ENCODE measurements at places on chromosomes 7 and 10. TPM values are rescaled to one million over a fixed set of nuclear protein-coding genes. Genes with fewer than 3 reads are reported as not detected.

Gene TMEM139
- total RNA-seq = 1.2 TPM

Gene SNX13
- total RNA-seq = 32.8 TPM

Gene SPOCK2
- 3.4 TPM for total RNA-seq

Gene NT5C3A
- total RNA-seq = 22.1 TPM

Gene GPR85
- total RNA-seq = not detected

Gene SNX10
- total RNA-seq = 13.2 TPM

Gene SLC26A3
- total RNA-seq = not detected

Gene SYT15
- 0.63 TPM for total RNA-seq

Gene FAM131B
- 5.4 TPM for total RNA-seq

DNA sequence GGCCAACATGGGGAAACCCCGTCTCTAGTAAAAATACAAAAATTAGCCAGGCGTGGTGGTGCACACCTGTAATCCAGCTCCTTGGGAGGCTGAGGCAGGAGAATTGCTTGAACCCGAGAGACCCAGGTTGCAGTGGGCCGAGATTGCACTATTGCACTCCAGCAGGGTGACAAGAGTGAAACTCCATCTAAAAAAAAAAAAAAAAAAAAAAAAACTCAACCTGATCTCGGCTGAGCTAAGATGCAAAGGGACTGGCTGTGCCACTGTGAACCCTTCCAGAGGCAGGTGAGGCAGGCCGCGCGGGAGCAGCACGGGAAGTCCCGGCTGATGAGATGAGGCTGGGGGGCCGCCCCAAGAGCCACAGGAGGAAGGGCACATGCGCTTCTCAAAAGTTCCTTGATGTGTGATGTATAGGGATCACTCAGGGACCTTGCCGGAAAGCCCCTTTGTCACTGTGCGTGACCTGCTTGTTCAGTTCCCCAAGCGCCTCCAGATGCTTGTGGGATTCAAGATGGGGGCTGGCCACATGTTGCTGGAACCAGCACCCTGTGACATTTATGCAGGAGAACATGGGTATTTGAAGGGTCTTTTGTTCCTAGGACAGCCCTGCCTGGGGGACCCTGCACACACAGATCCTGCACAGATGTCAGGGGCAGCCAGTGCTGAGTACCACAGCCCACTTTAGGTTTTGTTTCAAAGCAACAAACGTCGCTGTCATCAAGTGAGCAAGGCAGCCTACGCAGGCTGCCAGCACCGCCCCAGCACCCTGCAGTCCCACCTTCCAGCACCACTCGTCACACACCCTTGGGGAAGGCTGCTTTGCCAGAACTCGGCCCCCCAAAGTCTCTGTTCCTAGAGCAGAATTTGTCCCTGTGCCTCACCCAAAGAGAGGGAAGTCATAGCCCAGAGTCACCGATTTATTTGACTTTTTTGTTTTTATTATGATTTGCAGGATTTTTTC lies 74.8 kb upstream of the SH2B2 start:
- no peak for DNase-seq

GRCh38 chr10:17617031-17617911 lies at the start of gene HACD1:
HACD1 (minus strand) TSS chr10:17617374; CDS start chr10:17617339, 35 bp downstream.
- peak; percentile 93 for DNase-seq

DNA sequence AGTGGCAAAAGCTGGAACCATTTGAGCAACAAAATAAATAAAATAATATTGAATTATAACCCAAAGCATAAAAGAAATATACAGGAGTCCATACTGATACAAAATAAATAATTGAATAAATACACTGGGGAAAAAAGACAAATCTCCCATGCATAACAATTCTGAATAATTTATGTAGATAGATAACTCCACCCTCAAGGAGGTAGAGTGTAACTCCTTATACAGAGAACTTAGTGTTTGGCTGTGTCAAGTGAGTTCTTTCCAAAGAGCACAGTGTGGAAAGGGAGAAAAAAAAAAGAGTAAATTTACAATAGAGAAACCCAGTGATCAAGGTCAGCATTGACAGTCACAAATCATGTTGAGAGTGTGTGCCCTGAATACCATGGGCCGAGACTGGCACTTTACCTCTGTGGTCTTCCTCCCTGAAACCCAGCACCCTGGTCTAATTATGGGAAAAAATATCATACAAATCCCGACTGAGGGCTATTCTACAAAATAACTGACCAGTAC lies 5.5 kb downstream of the PIK3AP1 start:
- DNase-seq = no peak

DNA sequence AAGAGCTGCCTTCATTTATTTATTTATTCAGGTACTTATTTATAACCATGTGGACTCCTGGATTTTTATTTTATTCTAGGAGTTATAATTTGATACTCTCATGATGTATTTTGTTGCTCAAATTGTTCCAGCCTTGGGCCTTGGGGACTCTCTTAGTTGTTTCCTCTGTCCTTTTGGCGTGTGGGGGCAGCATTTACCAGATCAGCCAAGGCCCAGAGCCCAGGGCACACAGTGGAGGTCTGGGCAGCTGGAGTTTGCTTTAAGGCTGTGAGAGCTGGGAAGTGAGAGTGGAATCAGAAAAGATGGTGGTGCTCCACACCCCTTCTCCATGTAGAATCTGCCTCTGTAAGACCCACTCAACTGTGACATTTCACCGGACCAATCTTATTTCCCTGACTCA lies 398.9 kb downstream of the RPS24 start:
- DNase-seq = peak; percentile 53

- DNase-seq = no peak
These were observed 30.7 kb downstream of the ANKIB1 start for GRCh38 chr7:92276460-92276864.

DNA sequence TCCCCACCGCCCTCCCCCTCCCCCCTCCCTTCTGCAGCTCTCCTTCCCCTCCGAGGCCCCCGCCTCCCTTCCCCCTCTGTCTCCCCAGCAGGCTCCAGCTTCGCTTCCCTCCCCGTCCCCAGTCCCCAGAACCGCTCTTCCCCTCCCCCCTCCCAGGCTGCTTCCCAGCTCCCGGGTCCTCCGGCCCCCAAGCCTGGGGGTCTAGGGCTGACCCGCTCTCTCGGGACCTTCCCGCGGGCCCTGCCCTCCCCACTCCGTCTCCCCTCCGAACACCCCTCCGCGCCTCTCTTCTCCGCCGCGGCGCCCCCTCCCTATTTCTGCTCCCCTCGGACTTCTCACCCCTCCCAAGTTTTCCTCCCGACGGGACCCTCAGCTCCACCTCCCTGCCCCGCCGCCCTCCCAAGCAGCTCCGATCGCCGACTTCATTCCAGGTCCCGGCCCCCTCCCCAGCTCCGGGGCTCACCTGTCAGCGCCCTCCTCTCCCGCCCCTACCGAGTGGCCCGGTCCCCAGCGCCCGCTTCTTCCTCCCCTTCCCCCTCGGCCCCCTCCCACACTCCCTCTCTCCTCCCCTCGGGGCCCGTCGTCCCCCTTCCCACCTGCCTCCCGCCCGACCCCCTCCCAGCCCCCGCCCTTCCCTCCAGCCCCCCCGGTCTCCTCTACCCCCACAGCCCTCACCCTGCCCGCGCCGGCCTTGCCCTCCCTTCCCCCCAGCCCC lies 990 bp downstream of the ZNF467 start:
- peak; percentile 82 for DNase-seq

DNA sequence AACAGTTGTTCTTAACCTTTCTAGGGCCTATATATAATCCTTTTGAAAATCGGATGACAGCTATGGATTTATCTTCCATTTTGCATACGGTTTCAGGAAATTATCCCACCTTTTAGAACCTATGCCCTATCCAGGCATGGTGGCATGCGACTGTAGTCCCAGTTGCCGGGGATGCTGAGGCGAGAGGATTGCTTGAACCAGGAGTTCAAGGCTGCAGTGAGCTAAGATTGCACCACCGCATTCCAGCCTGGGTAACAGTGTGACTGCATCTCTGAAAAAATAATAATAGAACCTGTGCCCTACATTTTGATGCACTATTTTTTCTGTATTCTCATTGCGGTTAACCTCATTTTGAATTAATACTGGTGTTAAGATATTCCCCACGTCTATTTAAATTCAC lies 11.6 kb downstream of the CCAR1 start:
- DNase-seq = no peak

GRCh38 chr10:129536336-129536735 lies 69.3 kb downstream of the MGMT start:
- DNase-seq = no peak

DNA sequence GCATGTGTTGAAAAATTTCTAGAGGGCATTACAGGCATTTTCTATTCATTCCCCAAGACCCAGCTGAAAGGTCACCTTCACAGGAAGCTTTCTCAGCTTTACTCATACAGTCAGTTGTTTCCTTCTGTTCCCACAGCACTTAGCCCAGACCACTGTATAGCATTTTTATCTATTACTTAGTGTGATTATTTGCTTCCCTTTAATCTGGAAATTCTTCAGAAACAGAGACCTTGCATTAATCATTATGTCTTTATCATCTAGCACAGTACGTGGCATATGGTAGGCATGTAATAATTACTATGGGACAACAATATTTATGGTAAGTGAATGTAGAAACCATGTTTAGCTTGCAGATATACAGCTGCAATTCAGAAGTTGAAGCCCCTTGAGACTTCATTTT lies 38.2 kb upstream of the CDK6 start:
- DNase-seq = no peak

- no peak for DNase-seq
These were observed 65.9 kb upstream of the C7orf33 start for GRCh38 chr7:148524479-148525224.

DNA sequence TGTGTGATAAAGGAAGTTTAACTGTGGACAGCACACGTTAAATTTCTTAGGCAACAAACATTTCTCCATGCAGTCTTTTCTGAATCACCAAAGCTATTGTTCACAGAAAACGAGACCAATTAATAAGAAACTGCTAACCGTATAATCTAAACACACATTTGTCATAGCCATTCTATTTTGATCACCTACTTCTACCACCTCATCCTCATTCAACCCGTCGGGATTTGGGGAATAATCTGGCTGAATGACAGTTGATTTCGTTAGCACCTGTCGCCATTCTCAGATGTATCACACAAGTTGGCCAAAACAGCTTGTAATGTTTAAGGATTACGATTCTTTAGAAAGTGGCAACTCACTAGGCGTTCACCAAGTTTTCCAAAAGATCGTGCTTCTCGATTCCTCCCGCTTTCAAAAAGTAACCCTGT lies 1.2 kb downstream of the EZH2 start:
- no peak for DNase-seq

- no peak for DNase-seq
These were observed 32.5 kb upstream of the ADAM12 start for GRCh38 chr10:126420567-126421300.

- no peak for DNase-seq
These were observed 52.3 kb upstream of the TMEM229A start for GRCh38 chr7:124085179-124085578.

DNA sequence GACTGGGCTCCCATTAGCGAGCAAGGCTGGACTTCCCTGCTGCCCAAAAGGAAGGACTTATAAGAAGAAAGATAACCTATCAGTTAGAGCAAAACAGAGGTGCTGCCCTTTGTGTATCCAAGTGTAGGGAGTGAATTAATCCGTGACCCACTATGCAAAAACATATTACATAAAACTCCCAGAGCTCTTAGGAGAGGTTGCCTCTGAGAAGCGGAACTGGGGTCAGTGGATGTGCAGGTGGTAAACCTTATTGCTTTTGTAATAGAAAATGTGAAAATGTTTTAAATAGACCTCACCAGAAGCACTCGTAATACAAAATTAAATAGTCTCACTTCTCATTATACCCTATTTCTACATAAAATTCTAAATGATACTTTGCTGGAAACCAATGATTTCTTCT lies 17.1 kb upstream of the IL6 start:
- no peak for DNase-seq

DNA sequence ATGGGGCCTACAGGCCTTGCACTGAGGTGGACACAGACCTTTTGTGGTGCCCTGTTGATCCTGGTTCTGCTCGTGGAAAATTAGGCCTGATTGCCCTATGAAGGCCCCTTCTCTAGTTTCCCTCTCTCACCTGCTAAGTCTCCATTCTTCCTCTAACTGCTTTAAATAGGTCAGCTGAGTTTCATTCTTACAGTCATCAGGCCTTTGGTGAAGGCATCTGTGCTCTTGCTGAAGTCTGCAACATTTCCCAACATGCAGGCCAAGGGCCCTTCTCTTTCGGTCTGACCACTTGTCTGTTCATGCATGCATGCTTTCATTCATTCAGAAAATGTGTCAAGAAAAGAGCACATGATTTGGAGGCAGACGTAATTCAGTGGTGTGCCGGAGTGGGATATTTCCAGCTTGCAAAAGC lies 244.0 kb downstream of the BUB3 start:
- DNase-seq = peak; percentile 10

DNA sequence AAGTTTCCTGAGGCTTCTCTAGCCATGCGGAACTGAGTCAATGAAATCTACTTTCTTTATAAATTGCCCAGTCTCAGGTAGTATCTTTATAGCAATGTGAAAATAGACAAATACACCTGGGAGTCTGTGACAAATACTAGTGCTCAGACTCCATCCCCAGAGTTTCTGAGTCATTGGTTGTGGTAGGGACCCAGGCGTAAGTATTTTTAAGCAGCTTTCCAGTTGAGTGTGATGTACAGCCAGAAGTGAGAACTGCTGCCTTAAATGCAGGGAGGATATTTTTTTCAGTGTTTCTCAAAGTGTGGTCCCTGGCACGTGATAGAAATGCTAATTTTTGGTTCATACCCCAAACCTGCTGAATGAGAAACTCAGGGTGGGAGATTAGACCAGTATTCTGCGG lies 121.7 kb downstream of the SORCS3 start:
- DNase-seq = no peak

DNA sequence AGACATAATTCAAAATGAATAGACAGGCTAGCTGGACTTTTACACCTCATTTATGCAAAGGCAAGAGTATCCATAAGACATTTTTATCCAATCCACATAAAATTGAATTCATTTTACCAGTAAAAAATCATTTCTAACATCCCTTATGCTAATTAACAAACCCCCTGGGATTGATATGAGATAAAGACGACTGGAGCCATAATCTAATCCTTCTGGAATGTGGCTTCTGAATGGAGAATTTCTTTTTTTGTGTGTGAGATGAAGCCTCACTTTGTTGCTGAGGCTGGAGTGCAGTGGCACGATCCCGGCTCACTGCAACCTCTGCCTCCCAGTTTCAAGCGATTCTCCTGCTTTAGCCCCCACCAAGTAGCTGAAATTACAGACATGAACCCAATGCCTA lies 90.4 kb downstream of the AKR1D1 start:
- DNase-seq = no peak

DNA sequence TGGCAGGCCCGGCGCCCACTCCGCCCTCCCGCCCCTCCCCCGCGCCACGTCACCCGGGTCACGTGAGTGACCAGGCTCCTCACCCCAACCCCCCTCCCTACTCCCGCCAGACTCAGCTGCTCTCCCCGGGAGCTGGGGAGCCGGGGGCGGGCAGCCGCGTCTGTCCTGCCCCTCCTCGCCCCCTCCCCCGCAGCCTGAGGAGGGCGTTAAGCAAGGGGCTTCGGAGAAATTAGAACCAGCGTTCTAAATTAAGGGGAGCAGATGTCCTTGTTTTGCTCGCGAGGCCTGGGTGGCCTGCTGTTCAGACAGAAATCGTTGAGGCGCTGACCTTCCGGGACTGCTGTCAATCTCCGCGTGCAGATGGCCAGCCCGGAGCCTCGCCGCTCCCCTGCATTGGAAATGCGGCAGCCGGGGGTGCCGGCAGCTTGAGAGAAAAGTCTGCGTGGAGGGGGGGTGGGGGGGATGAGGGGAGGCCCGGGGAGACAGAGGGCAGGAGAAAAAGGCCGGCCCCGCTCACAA lies 102.2 kb upstream of the ZNF438 start:
- peak; percentile 88 for DNase-seq
